ENCODE measurements at places on chromosomes 1 and 21. TPM values are rescaled to one million over a fixed set of nuclear protein-coding genes. Genes with fewer than 3 reads are reported as not detected.

The CDCA8 gene
- 1.2 TPM for total RNA-seq

The LMOD1 gene
- 469 TPM for total RNA-seq

The LCE1B gene
- total RNA-seq, result not detected

The FCN3 gene
- total RNA-seq, result 2.7 TPM

The DCDC2B gene
- total RNA-seq, result not detected

DNA sequence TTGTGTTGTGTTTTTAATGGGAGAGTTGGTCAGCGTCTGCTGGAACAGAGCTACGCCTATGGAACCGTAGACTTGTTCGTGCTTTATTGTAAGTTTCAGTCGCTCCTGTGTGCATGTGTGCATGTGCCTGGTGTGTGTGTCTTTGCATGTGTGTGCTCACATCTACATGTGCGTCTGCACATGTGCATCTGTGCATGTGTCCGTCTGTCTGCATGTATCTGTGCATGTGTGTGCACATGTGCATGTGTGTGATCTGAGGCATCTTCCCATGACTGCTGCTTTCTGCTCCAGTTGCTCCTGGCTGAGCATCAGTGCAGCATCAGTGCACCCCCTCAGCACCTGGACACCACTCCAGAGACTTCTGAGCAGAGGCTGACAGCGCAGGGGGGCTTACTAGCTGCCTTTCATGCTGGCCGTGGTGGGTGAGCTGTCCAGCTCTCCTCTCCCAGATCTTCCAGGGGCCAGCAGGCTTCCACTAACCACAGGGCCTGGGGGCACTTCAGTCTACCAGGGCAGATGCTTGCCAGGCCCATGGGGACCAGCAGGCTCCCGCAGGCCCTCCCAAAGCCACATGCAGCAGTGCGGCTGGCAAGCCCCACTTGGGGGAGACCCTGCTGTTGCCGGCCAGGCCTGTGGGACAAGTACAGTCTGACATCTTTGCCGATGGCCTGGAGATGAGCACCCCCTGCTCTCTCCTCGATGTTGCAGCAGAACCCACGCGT, 47.8 kb upstream of the PCBP3 start:
- peak; percentile 64 for DNase-seq

- no peak for DNase-seq
Observed at GRCh38 chr1:231550448-231550781, 21.9 kb downstream of the TSNAX start.

- DNase-seq, result no peak
Observed at GRCh38 chr1:184056921-184057555, 5.5 kb downstream of the TSEN15 start.

GRCh38 chr1:79122521-79122920, 116.0 kb upstream of the ADGRL4 start:
- DNase-seq, result no peak

Data from aorta (tissue), 5 donors.